Hepatic stellate cell (primary cell): ENCODE measurements at places on chromosomes 5 and 9.

- DNase-seq, result no peak
These were observed 400.3 kb downstream of the ZSWIM6 start for GRCh38 chr5:61732369-61732768.

DNA sequence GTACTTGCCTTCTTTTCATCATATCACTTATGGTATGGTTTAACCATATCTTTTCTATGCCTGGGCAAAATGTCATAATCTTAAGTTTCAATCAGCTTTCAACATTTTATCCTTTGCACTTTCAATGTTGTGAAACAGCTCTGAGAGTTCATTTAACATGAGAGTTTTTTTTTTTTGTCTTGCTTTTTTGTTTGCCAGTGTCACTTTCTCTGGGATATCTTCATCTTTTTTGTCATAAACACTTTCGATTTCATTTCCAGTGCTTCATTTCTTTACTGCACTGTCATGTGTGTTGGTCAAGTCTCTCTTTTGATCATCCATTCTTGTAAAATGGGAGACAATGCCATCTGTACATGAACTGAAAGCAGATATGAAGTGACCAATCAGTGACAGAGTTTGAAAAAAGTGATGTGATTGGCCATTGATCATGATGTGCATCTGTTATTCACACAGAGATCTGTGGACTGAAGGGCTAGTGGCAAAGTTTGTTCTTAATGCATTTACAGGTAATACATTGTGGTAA is 7.5 kb upstream of the POU5F2 start:
- DNase-seq, result no peak

- peak; percentile 14 for DNase-seq
These were observed 151.6 kb upstream of the MEF2C start for GRCh38 chr5:89034588-89034987.

- DNase-seq, result no peak
These were observed 340.3 kb upstream of the NUDT12 start for GRCh38 chr5:103902893-103903292.

GRCh38 chr9:12859704-12860251 is 85.0 kb downstream of the LURAP1L start:
- peak; percentile 8 for DNase-seq

- DNase-seq, result no peak
These were observed 18.0 kb upstream of the STARD4 start for GRCh38 chr5:111530298-111530740.

DNA sequence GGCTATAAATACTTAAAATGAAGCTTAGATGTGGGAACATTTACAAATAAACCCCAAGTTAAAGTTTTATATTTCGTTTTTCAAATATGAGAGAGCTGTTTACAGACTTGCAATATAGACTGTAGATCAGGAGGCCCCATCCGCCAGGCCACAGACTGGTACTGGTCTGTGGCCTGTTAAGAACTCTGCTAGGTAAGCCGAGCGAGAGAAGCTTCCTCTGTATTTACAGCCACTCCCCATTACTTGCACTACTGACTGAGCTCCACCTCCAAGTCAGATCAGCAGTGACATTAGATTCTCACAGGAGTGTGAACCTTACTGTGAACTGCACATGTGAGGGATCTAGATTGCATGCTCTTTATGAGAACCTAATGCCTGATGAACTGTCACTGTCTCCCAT is 561.4 kb upstream of the FAM174A start:
- DNase-seq, result no peak

- DNase-seq, result no peak
These were observed 61.3 kb upstream of the SMC5 start for GRCh38 chr9:70197216-70198044.

DNA sequence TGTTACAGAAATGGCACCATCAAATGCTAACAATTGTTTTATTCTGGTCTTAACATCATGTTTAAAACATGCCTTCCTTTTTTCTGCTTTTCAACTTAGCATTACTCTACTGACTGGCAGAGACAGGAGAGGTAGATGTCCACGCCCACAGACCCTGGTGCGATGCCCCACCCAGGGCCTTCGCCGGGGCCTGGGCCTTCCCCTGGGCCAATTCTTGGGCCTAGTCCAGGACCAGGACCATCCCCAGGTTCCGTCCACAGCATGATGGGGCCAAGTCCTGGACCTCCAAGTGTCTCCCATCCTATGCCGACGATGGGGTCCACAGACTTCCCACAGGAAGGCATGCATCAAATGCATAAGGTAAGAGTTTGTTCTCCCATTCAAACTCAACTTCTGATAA is 13.7 kb downstream of the SMARCA2 start:
- DNase-seq, result no peak

GRCh38 chr9:91465420-91465819 is 41.8 kb upstream of the NFIL3 start:
- DNase-seq, result no peak

DNA sequence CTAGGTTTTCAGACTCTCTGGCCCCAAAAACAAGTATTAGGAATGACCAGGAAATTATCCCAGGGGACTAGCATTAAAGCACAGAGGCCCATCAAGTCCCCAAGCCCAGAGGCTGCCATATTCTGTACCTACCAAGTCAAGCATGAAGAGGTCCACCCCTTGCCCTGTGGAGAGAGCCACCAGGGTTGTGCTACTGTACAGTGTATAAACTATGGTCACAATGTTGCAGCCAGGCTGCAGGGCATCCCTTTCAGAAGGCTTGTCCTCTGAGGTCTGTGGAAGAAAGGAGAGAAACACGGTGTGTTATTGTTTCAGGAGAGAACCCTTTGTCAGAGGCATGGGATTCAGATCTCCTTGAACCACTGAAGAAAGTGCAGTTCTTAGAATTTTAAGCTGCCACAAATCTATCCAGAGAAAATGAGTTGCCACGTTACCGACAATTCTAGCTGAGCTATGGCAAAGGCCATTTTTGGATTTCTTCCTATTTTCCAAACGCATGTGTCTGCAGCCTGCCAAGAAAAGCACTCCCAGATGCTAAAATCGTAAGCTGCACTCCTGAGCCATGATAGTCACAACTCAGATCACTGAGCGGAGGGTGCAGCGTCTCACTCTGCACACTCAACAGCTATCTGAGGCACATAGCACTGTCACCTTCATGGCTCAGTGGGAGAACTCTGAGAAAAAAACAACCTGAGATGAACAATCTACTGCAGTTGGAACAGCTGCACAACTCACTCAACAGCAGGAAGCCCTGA is 45.5 kb upstream of the SPATA31E1 start:
- DNase-seq, result no peak
